ENCODE measurements at places on chromosomes 4 and X.

- DNase-seq = no peak
Measured at GRCh38 chrX:69060631-69061408, 104.4 kb downstream of the PJA1 start.

- DNase-seq = no peak
Measured at GRCh38 chr4:73593631-73594241, 26.5 kb downstream of the RASSF6 start.

DNA sequence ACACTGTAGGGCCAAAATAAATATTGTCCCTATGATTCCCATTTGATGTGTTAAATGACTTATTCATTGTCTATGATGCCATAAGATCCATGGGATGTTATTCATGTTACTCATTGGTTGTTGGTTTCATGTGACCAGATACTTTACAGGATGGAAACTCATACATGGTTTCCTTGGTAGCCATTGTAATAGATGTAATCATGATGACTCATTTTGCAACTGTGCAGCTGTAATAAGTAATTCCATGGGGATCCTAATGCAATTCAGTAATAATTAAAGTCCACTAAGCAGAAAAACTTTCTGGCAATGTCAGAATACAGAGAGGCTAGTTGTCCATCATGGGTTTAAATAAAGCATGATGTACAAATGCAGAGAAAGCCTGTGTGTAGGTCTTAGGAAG, 389.7 kb upstream of the NR3C2 start:
- DNase-seq = no peak

DNA sequence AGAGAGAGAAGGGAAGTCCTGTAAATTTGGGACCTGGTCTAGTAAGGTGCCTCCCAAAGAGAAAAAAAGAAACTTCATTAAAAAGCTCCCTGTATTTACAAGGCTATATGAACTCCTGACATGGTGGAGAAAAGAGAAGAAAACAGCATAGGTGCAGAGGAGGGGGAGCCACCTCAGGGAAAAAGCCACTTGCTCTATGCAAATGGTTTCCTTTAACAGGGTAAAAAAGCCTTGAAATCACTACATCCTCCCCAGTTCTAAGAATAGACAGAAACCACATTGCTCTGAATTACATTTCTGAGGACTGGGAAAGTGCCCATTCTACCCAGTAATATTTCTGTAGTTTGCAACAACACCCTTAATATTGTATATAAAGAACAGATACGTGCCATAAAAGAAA, 165.5 kb downstream of the KLF8 start:
- no peak for DNase-seq

GRCh38 chr4:84623661-84624060, 40.7 kb downstream of the CDS1 start:
- DNase-seq = no peak

GRCh38 chr4:4270529-4270928, 19.4 kb downstream of the LYAR start:
- no peak for DNase-seq

GRCh38 chrX:10393241-10393640, 227.1 kb downstream of the MID1 start:
- no peak for DNase-seq

GRCh38 chr4:18231726-18232125, 210.2 kb upstream of the LCORL start:
- no peak for DNase-seq
